CMK (cell line): ENCODE measurements at places on chromosomes 6 and 20.

GRCh38 chr6:107556082-107556481 is 66.2 kb downstream of the SOBP start:
- DNase-seq: no peak

GRCh38 chr6:36076178-36077063 is 48.8 kb downstream of the MAPK14 start:
- DNase-seq: no peak

- DNase-seq: no peak
Measured at GRCh38 chr20:10789386-10789785, 115.6 kb upstream of the JAG1 start.

DNA sequence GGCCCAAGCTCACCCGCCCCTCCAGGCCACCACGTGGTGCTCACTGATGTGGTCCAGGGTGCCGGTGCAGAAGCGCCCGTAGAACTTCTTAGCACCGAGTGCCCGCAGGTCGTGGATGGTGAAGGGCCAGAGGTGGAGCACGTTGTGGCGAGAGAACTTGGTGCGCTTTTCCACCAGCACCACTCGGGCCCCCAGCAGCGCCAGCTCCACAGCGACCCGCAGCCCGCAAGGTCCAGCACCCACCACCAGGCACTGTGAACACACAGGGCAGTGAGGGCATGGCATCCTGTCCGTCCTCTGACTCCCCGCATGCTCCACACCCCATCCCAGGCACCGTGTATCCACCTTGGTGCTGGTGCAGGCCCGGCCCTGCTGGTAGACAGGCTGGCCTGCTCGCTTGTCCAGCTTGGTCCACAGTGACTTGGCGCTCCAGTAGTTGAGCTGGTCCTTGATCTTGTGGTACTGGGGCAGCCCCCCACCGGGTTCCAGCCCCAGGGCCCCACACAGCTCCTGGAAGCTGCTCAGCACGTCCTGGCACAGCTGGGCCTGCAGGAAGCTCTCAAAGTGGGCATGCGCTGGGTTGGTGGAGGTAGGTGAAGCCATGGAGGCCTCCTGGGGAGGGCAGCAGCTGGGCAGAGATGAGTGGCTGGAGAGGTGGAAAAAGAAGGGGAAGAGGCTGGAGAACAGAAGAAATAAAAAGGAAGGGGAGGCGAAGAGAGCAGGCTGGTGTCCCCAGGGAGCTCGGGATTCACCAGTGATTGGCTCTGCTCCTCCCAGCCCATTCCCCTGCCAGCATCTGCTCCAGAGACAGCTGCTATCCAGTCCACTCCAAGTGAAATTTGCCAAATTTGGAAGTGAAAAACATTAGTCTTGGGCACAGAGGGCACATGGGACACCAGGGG is 1.7 kb downstream of the MICAL1 start:
- no peak for DNase-seq

GRCh38 chr6:26187981-26188635 is 100.9 kb downstream of the HFE start:
- DNase-seq: peak; percentile 69

DNA sequence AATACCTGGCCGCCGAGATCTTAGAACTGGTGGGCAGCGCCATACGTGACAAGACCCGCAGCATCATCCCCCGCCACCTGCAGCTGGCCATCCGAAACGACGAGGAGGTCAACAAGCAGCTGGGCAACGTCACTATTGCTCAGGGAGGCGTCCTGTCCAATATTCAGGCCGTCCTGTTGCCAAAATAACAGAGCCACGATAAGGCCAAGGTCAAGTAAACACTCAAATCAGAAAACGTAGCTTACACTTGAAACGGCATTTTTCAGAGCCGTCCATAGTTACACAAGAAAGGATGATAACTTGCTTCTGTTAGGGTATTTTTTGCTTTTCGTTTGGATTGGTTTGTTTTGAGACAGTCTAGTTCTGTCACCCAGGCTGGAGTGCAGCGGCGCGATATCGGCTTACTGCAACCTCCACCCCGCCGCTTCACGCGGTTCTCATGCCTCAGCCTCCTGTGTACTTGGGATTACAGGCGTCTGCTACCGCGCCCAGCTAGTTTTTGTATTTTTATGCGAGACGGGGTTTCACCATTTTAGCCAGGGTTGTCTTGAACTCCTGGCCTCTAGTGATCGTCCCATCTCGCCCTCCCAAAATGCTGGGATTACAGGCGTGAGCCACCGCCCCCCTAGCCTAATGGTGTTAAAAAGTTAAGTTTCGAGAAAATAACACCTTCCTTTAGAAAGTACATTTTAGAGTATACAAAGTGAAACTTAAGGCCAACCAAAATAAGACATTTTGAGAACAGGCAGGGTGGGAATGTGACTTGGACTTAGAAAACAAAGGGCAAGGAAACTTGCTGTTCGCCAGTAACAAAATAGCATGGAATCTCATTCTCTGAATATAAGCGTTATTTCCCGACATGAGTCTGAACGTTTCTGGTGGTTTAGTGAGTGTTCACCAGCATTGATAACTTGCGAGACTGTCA is 42.8 kb upstream of the HFE start:
- DNase-seq: no peak

DNA sequence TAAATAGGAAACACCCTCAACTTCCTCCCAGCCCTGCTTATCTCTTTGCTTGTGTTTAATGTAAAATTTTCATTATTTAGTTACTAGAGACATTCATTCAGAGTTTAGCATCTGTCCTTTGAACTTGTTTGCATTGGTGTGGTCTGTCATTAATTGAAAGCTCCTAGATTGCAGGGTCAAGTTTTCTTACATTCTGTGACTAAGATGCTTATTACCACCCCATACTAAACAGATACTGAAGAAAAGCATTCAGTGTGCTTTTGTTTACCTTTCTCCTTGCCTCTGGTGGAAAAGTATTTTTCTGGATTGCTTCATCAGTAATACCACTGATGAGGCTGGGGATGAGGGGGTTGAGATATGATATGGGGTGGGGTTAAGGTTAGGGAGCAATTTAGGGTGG is 199.0 kb downstream of the SAMD5 start:
- DNase-seq: no peak

DNA sequence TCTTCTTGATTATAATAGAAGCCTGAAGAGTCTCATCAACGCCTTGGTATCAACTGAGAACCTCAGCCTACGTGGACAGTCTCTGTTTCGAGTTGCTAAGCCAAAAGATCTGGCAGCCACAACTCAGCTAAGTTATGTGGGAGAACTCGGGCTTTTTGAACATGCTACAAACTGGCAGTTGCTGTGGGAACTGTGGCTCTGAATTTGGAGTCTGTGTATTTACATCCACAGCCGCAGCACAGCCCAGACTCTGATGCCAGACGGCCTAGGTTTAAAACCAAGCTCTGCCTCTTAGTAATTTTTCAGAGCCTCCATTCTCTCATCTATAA is 35.8 kb downstream of the RIPOR2 start:
- DNase-seq: no peak

- DNase-seq: no peak
Measured at GRCh38 chr6:34646714-34647113, 49.9 kb downstream of the ILRUN start.

GRCh38 chr6:75147512-75147911 is 58.3 kb downstream of the COL12A1 start:
- DNase-seq: no peak

DNA sequence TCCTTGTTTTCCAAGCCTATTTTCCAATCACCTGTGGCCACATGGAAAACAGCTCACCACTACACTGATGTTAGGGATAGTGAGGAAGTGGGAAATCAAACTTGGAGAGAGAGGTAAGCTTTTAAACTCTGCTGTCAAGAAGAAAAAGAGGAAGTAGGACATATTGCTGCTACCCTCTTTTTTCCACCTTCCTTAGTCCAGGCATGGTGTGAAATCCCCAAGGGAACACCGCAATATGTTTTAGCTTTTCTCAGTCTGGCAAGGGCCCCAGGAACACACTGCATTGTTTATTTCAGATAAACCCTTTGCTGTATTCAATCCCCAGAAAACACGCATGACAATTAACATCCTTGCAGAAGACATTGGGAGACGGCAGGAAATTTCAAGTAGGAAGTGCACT is 61.3 kb downstream of the HS3ST5 start:
- no peak for DNase-seq

- no peak for DNase-seq
Measured at GRCh38 chr6:137820952-137821351, 46.1 kb upstream of the TNFAIP3 start.
